Fibroblast of skin of right quadriceps (primary cell): ENCODE measurements at places on chromosomes 2 and 18.
A peak's percentile ranks its signal among the peaks of the same experiment; 100 is the strongest.

DNA sequence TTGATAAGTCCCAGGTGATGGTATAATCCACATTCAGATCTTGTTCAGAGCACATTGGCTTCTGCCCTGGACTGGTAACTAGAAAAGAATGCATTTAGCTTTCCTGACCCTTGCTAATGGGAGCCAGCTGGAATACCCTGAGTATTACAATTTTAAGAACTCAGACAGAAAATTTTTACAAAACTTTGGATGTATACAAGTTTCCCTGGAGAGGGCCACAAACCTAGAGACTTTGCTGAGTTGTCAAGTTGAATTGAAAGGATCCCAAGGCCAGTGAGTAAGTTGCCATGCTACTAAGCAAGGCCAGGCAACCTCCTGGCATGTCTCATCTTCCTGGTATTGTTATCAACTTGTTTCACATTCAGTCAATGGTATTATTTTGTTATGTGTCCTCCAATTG, 20.0 kb upstream of the NABP1 start:
- DNase-seq = peak; percentile 78

DNA sequence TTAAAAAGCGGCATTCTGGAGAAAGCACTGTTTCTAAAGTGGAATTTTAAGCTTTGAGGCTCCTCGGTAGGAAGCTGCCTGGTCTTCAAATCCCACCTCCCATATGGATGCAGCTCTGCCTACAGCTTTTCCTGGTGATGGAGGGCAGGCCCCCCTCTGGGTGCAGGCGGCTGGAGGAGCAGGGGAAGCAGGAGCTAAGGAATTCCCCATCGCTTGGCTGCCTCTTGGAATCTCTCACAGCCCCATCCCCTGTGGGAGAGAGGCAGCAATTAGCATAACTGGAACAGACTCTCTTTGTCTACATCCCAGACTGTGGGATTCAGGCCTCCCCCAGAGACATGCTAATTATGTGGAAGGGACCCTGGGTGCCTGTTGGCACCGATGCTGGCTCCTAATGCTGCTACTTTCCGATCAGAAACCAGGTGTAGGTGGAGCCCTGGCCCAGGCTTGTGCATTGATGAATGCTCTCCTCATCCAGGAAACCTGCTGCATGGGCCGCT, 51.3 kb downstream of the LIPG start:
- no peak for DNase-seq

DNA sequence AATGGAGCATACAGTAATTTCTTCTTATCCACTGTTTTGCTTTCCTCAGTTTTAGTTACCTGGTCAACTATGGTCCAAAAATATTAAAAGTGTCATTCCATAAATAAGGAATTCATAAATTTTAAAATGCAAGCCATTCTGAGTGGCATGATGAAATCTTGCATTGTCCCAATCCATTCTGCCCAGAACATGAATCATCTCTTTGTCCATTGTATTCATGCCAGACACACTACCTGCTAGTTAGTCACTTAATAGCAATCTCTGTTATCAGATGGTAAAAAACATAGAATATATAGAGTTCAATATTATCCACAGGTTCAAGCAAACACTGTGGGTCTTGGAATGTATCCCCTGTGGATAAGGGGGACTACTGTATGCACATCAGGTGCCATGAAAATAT, 872.2 kb upstream of the NXPH2 start:
- DNase-seq = no peak

DNA sequence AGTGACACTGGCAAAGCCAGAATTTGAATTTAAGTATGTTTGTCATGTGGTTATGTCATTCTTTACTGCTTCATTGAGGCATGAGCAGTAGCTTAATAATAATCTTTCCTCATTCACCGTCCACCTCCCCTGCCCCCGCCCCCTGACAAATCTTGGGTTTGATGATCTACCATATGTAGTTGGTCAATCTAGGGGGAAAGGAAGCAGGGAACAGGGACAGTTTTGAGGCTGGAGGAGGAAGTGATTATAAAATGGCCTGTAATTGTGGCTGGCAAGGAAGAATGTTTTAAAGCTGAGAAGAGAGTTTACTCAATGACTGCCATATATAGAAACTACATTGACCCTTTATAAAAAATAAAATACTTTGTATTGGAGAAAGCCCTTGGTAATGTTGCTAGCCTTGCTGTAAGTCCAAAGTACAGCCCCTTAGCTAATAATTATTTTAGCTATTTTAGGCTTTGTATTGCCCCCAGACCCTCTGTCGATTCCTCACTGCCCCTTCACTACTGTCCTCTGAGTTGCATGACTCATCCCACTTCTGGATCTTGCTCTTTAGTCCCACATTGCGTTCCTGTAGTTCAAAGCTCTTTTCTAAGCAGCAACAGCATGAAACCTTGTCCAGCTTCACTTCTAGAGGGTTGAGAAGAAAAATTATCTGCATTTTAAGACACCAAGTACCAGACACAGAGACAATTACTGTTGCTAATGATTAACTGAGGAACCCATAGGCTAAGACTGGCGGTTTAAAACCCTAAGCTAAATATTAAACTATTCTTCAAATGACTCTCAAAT, 38.4 kb downstream of the PELI1 start:
- DNase-seq = no peak
